ENCODE measurements at places on chromosomes 6 and 20. TPM values are rescaled to one million over a fixed set of nuclear protein-coding genes. Genes with fewer than 3 reads are reported as not detected.
A peak's percentile ranks its signal among the peaks of the same experiment; 100 is the strongest.

NKX2-4 gene
- 0.11 TPM for total RNA-seq

COX4I2 gene
- 5.4 TPM for total RNA-seq

VWA7 gene
- 2.9 TPM for total RNA-seq

BCAS4 gene
- 12.0 TPM for total RNA-seq

PSMB1 gene
- 162 TPM for total RNA-seq

ARFGAP1 gene
- total RNA-seq: 35.3 TPM

EPPIN gene
- total RNA-seq: 0.17 TPM

SFTA2 gene
- total RNA-seq: not detected

OTOR gene
- total RNA-seq: not detected

ESR1 gene
- total RNA-seq: 0.20 TPM

PGBD1 gene
- 11.5 TPM for total RNA-seq

CALHM6 gene
- total RNA-seq: 8.5 TPM

TRIM10 gene
- total RNA-seq: 2.2 TPM

KCNK16 gene
- not detected for total RNA-seq

DNA sequence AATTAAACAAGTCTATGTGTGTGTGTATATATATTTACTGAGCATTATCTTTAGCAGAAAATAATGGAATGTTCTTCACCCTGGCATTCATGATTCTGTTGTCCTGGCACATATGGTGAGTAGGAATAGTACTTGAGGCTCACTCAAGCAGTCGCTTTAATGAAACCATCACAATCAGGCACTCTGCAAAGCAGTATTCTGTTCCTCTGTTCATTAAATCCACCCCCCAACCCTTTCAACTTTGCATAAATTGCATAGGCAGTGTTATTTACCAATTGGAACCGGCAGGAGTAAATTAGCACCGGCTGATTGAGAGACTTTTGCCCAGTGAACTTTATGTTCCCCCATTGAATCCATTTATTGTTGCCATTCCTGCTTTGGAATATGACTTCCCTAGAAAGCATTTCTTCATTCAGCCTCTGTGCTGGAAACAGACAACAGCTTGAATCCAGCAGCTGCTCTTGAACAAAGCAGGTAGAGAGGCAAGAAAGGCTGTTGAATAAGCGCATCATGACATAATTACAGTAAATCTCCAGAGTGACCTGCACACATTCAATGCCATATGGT is 268.0 kb upstream of the RNF217 start:
- peak; percentile 89 for DNase-seq

DNA sequence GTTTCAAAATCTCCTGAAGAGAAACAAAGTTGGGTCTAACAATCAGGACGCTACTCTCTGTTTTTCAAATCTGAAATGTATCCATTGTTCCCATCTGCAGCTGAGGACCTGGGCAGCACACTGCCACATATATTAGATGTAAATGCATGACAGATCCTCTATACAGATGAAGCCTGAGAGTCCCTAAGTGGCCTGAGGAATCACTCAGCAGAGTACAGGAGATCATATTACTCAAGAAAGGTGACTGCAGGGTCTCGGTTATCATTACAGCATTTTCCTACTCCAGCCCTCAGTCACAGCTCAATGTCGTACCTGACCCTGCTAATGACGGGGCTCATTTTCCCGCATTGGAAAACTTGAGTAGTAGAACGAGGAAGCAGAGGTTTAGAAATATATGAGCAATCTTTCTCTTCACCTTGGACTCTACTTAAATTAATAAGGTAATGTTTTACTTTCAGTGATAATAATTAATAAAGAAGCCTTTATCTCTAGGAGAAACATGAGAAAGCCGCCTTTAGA is 256.2 kb upstream of the IRAK1BP1 start:
- no peak for DNase-seq

DNA sequence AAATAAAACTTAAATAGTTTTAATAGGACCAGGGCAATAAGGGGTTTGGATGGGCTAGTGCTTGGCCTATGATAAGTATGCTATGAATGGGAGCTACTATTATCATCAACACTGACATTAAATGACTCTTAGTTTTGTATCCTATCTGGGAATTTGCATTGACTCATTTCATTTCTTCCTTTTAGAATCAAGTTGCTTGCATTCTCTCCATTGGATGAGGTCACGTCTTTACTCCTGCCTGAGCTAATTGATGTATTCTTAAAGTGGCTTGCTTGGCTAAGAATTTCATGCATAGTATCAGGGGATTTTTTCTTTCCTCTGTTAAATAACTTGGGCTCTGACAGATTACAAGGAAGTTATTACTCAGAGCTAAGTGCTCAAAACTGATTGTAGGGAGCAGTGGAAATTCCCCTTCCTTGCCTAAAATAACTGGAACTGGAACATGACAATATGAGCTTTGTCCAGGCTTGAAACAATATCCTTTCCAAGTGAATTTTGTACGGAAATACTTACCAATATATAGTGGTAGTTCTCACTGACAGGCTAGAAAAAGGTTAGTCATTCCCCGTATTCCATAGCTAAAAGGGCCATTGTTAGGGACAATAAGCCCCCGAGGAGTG is 169.9 kb downstream of the BCAS1 start:
- no peak for DNase-seq

DNA sequence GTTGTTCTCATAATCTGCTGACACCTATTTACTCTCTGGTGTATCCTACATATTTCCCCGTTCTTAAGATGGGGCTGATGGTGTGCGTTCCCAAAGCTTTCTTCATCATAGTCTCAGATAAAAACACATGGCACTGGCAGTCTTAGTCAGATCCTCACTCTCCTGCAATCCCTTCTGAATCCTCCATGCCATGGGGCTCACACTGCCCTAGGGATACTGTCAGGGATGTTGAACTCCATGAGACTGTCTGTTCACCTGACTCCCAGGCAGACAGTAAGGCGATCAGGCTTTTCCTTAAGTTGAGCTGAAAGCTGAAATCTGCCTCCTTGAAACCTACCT is 76.0 kb downstream of the SLX4IP start:
- DNase-seq: no peak

GRCh38 chr6:34671367-34671766 is 25.2 kb downstream of the ILRUN start:
- no peak for DNase-seq

- no peak for DNase-seq
Observed at GRCh38 chr6:113412589-113413357, 444.4 kb upstream of the MARCKS start.

DNA sequence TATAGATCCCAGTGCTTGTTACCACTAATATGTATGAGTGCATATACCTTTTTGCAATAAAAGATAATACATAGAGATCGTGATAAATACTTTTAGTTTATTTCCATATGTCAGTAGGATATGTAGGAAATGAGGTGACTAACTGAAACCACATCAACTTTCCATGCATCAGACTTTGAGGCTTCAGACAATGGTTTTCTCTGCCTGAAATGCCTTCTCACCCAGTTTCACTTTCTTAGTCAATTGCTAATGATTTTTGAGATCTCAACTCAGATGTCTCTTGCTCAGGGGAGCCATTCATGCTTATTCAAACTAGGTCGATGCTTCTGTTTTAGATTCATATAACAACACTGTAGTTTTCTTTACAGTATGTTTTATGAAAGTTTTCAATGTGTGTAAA is 626.6 kb upstream of the ADGRB3 start:
- DNase-seq: no peak

DNA sequence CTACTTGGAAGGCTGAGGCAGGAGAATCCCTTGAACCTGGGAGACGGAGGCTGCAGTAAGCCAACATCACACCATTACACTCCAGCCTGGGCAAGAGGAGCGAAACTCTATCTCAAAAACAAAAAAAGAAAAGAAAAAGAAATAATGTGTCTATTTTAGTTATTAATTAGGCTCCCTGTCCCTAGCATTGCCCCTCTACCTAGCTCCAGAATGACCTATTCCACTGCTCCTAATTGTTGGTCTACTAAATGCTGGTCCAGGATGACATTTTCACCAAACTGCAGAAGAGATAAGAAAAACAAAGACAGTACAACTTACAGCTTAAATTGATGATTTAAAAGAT is 429.7 kb upstream of the SOX4 start:
- no peak for DNase-seq

DNA sequence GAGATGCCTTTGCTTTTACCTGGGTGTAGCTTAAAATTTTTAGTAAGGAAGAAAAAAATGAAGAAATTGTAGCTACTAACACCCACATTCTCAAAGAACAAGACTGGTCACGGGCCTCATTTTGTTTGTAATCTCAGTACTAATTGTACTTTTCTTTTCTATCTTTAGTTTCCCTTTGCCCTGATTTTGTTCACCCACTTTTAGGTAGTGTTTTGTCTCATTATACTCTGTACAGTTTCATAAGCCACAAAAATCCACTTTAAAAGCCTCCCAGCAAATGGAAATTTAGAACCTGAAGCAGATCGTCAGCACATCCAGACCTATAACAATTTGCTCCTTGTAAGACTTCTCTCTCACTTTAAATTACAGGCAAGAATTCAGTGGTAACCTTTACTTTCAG is 43.3 kb downstream of the TP53INP2 start:
- no peak for DNase-seq

- peak; percentile 39 for DNase-seq
Observed at GRCh38 chr6:155936551-155936950, 480.9 kb upstream of the NOX3 start.

DNA sequence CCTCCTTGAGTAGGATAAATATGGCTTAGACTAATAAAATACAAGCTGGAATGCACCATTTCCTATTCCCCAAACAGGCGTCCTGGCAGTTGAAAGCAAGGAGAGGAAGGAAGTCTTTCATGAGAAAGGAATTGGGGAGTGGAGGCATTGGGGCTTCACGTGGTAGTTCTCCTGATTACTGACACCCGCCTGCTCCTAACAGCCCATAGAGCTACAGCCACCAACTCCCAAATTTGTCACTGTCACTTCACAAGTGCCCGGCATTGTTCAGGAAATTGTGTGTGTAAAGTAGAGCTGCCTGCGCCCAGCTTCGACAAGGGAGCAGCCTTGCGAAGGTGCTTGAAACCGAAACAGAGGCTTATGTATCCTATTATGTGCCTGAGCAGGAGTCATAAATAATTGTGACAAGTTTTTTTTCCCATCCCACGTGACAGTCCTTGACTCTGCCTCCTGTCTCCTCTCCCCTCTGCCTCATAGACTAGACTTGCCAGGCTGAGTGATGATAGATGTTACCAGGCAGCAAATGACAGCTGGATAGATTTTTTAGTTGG is 301.7 kb upstream of the ZFP64 start:
- no peak for DNase-seq

DNA sequence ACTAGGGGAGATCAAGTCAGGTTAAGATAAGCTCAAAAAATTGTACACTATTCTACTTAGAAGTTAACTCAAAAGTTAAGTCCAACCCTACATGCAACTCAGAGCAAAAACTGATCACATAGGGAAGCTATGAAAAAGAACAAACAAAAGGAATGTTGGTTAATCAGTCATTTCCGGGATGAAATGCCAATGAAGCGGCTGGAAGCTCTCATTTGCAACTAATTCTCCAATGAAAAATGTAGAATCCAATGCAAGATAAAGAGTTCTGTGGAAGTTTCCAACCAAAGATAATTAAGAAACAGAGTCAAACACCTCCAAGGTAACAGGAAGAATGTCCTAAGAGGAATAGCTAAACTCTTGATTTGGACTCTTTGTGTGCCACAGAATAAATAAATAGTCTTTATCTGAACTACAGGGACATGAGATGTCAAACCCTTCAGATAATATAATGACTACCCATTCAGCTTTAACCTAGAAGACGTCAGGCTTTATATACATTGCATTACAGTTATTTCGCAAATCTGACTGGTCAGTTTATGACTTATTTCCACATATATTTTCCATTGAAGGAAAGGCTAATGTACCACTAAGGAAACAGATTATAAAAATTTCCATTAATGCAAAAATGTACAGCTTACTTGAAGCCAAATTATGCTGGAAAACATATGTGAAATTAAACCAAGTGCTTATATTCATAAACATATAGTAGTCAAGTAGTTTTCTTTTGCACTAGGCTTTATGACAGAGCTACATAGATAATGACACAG is 48.0 kb upstream of the DST start:
- DNase-seq: no peak

GRCh38 chr6:129498950-129499842 is 210.8 kb downstream of the ARHGAP18 start:
- peak; percentile 61 for DNase-seq

- DNase-seq: no peak
Observed at GRCh38 chr20:25466846-25467245, 59.4 kb downstream of the GINS1 start.

DNA sequence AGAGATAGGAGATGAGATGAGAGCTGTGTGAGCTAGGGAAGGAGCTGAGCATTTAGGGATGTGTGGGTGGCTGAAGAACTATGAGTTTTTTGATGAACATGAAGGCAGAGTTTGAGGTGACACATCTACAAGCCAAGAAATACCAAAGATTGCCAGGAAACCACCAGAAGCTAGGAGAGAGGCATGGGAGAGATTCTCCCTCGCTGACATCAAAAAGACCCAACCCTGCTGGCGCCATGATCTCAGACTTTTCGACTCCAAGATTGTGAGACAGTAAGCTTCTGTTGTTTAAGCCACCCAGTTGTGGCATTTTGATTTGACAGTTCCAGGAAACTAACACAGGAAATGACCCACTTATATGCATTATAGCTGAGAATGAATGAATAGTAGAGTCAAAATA is 790.9 kb downstream of the TFAP2A start:
- DNase-seq: no peak

- DNase-seq: no peak
Observed at GRCh38 chr6:94733066-94733465, 844.3 kb upstream of the MANEA start.

- DNase-seq: no peak
Observed at GRCh38 chr6:146984251-146984924, 219.8 kb upstream of the STXBP5 start.

GRCh38 chr20:36308353-36308752 is 2.2 kb downstream of the DLGAP4 start:
- no peak for DNase-seq

- DNase-seq: no peak
Observed at GRCh38 chr6:106124437-106125430, 38.6 kb downstream of the PRDM1 start.

- DNase-seq: no peak
Observed at GRCh38 chr20:10371467-10371866, 62.6 kb downstream of the MKKS start.

DNA sequence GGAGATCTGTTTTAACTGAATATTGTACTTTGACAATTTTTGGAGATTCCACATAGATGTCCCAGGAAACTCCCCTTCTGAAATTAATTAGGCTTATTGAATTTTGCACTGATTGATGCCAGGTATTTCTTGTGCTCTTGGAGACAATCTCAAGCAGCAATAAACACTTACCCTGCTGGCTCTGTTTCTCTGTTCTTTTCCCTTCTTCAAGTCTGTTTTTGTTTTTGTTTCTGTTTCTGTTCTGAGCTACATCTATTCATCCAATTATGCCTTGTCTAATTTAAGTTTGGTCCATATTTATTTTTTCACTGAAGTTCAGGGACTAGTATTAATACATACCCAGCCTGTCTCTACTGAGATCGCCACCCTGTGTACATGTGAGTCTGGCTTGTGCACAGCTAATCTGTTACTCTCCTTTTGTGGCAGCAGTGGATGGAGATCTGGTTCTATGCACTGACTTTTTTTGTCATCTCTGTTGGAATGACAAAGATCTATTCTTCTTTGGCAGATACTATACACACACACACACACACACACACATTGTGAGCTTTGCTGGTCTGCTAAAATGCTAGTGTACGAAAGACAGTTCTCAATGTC is 51.9 kb downstream of the IL22RA2 start:
- no peak for DNase-seq
